ENCODE measurements at places on chromosomes 1 and 21.

DNA sequence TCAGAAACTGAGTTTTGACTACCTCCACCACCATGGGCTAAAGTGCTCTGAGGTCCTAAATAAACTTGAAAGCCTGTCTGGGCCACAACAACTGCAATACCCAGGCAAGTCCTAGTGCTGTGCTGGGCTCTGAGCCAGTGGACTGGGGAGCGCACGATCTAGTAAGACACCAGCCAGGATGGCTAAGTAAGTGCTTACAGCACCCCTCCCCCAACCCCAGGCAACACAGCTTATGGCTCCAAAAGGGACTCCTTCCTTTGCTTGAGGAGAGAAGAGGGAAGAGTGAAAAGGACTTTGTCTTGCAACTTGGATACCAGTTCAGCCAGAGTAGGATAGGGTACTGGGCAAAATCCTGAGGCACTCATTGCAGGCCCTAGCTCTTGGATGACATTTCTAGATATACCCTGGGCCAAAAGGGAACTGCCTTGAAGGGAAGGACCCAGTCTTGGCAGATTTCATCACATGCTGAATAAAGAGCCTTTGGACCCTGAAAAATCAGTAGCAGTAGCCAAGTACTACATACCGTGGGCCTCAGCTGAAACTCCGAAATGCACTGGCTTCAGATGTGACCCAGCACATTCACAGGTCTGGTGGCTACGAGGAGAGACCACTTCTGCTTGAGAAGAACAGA lies 1.6 kb downstream of the C1orf105 start:
- DNase-seq: no peak

- peak; percentile 40 for DNase-seq
Observed at GRCh38 chr1:29974316-29974724, 738.0 kb downstream of the PTPRU start.

GRCh38 chr1:245503548-245503947 lies 348.8 kb downstream of the KIF26B start:
- DNase-seq: no peak

DNA sequence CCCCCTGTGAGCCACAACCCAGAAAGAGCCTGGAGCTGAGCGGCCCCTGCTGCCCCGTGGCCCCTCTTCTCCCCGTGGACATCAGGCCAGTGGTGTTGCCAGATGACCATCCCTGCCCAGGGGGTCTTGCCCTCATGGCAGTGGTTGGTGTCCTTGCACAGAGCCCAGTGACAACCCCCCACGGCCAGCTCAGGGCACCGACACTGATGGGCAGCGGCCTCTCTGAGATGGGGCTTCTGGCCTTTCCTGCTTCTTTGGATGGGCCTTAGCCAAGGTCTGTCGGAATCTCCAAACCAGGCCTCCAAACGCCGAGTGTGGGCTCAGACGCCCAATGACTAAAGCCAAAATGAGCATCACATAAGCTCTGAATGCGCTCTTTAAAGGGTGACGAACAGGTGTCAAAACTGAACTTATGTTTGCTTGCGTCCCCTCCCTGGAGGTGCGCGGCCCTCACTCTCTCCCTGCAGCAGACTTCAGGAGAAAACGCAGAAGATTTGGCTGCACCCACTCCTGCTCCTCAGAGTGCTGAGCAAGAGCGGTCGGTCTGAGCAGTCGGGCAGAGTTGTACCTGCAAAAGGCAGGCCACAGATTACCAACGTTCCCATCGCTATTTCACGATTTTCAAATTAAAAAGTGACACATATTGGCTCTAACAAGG lies 41.9 kb downstream of the UBE2G2 start:
- no peak for DNase-seq

DNA sequence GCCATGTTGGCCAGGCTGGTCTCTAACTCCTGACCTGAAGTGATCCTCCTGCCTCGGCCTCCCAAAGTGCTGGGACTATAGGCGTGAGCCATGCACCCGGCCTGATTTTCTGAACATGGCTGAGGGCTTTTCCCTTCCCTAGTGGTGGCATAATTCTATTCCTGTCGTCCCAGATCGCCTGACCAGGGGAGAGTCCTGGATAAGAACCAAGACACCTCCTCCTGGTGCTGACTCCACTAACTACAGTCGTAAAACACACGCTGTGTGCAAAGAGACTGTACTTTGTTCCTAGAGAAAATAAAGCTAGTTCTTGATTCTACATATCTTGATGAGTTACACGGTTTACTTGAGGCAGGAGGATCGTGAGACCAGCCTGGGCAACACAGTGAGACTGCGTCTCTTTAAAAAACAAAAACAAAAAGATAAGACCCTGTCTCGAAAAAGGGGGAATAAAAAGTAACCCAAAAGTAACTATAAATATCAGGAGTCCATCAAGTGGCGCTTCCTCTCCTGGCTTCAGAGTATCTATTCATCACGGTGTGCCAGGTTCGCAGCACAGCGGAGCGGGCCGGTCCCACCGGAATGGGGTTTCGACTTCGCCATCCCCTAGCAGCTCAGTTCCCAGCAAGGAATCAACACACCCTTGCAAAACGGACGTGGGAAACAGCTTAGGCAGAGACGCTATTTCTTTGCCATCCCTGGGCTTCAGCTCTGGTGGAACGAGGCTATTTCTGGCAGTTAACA lies 973 bp downstream of the SDF4 start:
- no peak for DNase-seq

- DNase-seq: no peak
Observed at GRCh38 chr1:59164371-59164770, 132.5 kb upstream of the FGGY start.

GRCh38 chr21:44800971-44801467 lies 601 bp downstream of the UBE2G2 start:
- no peak for DNase-seq

- no peak for DNase-seq
Observed at GRCh38 chr1:200410566-200410878, 686 bp upstream of the ZNF281 start.

GRCh38 chr1:43445606-43446387 lies 7.9 kb downstream of the HYI start:
- no peak for DNase-seq

DNA sequence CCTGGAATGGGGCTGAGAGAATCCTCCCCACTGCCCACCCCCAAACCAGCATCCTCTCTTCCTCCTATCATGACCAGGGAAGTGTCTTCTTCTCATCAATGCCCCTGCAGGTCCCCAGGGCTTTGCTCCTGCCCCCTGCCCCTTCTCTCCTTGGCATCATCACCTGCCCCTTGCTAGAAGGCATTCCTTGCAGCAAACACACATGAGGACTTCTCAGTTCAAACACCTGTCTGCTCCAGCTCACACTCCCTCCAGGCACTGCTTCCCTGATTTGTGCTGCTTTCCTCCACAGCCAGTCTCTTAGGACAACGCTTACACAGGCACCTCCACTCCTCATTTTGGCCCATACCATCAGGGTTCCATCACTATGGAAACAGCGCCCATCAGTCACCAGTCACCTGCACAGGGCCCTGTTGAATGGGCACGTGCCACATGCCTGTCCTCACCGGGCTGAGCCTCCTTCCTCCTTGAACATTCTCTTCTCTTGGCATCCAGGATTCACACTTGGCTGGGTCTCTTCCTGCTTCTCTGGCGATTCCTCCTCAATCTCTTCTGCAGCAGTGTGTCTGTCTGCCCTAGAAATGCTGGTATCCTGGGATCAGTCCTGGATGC lies 81.9 kb upstream of the EDN2 start:
- no peak for DNase-seq

GRCh38 chr1:74953622-74954021 lies 180.6 kb upstream of the LHX8 start:
- no peak for DNase-seq

DNA sequence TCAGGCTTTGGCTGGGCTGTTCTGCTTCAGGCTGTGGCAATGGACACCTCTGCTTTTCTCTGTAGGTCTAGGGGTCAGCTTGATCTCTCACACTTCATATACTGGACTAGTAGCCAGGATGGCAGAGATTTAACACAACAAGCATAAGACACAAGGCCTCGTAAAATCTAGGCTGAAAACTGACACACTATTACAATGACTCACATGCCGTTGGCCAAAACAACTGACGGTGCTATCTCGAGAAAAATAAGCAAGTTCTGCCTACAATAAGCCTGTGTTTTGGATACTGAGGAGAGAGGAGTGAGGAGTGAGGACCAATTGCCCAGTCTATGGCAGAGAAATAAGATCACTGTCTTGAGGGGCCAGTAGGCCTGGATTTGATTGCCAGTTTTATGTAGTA lies 840.7 kb upstream of the ADAMTS5 start:
- DNase-seq: no peak

DNA sequence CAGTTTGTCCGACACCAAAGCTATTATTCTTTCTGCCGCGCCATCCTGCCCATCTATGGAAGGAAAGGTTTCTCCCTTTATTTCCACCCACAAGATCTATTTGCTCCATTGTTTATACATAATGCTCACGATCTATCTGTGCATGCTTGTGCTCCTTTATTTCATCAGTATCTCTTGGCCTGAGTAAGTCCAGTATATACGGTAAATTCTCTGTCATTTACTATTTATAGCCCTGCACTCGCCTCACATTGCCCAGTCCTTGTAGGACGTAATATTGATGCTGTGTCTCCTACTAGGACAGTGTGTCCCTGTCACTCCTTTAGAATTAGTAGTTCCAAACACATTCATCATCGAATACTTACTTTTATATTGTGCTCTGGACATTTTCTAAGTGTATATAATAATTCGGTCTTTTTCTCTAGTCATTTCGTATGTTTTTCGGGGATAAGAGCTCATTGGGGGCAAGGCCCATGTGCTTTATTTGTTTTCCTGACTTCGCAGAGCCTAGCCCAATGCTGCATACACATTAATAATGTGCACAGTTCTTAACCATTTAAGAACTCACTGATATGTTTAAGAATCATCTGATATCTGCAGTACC lies 3.1 kb upstream of the NID1 start:
- no peak for DNase-seq

DNA sequence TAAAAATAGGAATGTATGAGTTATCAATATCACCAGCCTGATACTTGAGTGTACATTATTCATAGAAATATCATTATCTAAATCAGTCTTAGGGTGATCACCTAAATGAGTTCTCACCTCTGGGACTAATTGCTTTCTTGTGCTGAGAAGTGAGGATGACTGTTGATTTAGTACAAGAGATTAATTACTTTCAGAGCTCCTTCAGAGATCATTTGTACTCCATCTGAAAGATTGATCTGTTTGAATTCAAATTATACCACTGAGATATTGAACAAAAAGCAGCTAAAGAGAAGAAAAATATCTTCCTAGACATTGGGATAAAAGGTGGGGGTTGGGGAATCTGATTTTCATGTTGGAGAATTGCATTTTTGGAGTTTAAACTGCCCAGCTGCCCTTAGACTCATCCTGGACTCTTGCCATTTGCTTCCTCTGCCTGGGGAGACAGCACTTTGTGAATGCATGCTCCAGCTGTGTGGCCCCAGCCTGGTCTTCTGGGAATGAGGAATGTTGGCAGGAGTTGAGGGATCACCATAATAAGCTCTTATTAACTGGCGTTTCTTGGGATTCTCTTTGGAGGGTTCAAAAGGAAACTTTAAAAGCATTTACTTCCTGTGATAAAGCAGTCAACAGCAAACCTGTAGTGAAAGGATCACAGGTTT lies 19.7 kb upstream of the PGBD2 start:
- DNase-seq: no peak

DNA sequence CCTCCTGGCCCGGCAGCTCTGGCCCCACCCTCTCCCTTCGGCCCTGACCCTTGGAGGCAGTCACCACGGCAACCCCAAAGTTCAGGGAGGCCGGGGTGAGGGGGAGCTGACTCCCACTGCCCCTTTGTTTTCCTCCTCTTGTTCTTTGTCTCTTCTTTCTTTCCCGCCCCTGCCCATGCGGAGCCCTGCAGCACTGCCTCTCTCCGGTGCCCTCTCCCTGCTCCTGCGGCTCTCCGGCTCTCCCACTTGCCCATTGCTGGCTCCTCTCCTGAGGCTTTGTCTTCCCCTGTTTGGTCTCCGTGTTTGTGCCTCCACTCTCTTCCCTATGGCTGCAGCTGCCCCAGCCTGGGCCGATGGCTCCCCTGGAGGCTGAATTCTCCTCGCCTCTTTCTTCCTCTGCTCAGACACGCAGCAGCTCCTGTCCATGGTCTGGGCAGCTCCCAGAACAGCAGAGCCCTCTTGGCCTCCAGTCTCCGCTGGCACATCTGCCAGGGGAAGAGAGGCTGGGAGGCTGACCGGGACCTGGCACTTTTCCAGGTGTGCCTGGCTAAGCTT lies 5.8 kb downstream of the CELSR2 start:
- DNase-seq: no peak

GRCh38 chr1:40914927-40915569 lies 52.9 kb upstream of the CITED4 start:
- DNase-seq: no peak

- DNase-seq: no peak
Observed at GRCh38 chr1:58157256-58157655, 389.3 kb downstream of the OMA1 start.

GRCh38 chr1:231383159-231383860 lies 38.8 kb downstream of the EGLN1 start:
- DNase-seq: no peak

- no peak for DNase-seq
Observed at GRCh38 chr21:39161064-39161463, 22.2 kb downstream of the PSMG1 start.

- no peak for DNase-seq
Observed at GRCh38 chr1:219478811-219479210, 134.1 kb downstream of the ZC3H11B start.

GRCh38 chr1:183180218-183180617 lies 5.8 kb upstream of the LAMC2 start:
- no peak for DNase-seq

DNA sequence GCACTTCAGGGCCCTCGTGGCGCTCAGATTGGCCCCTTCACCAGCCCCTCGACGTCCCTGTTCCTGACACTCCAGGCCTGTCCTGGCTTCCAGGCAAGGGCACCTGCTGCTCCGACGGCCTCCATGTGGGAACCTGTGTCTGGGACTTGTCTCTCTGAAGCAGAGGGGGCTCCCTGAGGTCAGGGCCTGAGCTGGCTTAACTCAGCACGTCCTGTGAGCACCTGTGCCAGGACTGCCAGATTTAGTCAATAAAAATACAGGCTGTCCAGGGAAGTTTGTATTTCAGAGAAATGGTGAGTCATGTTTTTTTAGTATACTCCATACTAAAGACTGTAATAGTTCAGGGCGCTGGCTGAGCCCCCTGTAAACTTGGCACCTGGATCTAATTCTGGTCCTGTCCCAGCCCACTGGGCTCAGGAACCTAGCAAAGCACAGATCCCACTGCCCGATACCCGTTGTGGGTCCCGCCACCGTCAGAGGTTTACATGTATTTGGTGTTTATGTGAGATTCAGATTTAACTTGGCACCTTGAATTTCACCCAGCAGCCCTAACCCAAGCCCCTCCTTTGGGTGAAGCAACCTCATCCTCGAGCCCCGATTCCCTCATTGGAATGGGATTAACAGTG lies 109.9 kb upstream of the IFFO2 start:
- DNase-seq: no peak

DNA sequence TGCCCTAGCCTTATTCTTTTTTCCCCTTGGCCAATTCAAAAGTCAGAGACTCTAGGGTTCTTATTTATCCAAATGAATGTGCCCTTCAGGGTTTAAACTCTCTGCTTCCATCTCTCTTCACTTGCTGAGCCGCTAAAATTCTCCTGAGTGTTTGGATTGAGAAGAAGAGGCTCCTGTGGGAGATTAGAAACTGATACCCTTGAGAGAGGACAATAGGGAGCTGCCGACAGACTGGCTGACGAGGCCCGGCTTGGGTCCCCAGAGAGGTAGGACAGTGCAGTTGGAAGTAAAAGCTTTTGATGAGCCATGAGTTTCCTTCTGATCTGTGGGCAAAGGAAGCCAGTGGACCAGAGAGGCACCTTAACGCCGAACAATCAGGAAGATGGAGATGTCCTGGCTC lies 41.3 kb upstream of the UBE2U start:
- DNase-seq: no peak

GRCh38 chr1:149963358-149963757 lies 26.7 kb upstream of the MTMR11 start:
- DNase-seq: no peak

Measured in vagina (tissue), 2 donors.